Progenitor cell of endocrine pancreas (in vitro differentiated cells): ENCODE measurements at places on chromosomes 11 and 22.

DNA sequence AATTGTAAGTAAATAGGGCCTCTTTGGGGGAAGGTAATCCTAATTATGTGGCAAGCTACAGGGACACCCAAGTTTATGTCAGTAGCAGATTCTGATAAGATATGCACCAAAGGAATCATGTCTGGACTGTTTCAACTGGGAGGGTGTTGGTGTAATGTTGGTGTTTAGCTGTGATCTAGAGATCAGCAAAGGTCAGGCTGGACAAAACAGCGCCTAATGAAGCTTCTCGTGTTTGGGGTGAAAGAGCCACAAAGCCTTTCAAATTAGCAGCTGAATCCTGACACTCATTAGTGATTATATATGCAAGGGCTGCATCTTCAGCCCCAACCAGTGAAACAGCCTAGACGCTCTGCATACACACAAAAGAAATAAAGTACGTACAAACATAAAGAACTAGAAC lies 106.3 kb downstream of the MPPED2 start:
- DNase-seq = no peak

DNA sequence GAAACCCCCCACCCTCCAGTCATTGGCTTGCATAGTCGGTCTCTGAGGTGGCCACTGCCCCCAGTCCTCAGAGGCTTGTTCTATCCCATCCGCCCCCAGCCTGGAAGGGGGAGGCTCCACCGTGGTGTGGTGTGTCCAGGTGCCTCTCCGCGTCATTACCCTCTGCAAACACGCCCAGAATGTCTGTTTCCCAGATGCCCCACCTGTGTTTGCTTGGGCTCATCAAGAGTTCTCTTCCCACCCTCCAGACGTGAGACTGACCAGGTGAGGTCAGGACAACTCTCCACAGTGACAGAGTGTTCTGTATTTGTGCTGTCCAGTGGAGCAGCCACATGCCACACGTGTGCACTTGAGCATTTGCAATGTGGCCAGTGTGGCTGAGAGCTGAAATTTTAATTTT lies 24.9 kb downstream of the LRRC10B start:
- DNase-seq = no peak

DNA sequence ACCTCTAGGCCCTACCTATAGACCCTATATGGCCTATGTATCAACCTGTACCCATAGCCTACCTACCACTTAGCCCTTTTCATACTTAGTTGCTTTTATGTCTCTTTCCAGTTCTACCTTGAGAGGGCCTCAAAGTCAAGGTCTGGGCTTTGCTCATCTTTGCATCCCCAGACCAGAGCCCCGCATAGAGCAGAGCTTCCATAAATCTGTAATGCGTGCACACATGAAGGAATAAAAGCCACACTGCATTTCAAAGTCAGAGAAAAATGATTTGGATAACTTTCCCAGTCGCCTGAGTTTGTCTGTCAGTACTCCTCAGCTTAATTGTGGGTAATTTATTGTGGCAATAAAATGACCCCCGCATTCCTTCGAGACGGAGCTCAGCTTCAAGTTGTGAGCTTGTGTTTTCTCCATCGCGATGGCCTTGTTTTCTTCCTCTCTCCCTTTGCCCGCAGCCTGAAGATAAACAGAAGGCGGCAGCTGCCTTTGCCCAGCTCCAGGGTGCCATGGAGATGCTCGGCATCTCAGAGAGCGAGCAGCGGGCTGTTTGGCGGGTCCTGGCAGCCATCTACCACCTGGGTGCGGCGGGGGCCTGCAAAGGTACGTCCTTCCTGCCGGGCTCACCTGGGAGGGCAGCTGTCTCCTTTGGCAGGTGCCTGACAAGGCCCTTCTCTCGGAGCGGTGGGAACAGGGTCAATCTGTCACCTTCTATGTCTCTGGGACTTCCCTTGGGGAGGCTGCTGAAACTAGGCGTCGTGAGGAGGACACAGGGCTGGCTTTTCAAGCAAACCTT lies 55.7 kb downstream of the MYO18B start:
- no peak for DNase-seq

DNA sequence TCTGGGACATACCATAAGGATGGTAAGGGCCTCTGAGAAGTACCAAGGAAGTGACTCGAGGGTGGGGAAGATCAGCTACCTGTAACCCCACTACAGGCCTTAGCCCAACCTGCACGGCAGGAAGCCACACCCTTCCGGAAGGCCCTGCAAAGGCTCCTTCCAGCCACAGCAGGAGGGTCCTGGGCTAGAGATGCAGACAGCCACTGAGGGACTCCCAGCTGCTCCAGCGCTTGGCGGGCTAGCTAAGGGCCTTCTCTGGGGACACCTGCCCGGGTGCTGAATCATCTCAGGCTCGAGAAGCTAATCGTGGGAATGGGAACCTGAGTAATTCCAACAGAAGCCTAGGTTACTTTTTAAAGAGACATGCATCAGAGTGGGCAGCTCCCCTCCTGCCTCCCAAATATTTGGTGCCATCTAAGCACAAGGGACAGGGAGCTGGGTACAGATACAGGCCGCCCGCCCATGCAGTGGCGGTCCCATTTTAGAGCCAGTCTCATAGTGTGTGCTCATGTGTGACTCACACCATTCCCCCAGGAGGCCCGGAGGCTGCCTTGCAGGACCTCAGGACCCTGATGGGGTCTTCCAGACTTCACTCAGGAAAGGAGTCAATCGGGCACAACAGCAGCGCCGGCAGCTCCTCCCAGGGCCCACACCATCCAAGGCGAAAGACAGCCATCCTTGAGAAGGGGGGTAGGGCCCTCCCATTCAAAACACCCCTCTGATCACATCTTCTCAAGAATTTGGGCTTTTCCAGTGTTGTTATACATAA lies 8.0 kb downstream of the MYH9 start:
- DNase-seq = no peak

- DNase-seq = no peak
Measured at GRCh38 chr11:94604482-94604881, 37.3 kb downstream of the PIWIL4 start.

DNA sequence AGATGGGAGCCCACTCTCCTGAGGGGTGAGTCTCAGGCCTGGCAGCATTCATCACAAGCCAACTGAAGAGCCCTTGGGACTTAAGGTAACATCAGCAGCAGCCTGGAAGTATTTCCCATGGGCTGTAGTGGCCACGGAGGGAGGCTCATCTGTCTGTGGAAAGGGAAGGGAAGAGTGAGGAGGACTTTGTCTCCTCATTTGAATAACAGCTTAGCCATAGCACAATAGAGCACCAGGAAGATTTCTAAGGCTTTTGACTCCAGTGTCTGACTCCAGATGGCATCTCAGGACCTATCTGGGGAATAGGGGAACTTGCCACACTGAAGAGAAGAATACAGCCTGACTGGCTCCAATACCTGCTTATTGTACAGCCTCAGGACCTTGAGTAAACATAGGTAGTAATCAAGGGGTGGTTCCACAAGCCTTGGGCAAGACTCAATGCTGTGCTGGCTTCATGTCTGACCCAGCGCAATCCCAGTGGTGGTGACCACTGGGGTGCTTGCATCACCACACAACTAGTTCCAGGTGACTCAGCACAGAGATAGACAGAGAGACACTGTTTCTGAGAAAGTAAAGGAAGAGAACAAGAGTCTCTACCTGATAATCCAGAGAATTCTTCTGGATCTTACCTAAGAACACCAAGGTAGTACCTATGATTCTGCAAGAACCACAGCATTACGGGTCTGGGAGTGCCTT lies 510.5 kb upstream of the CCDC179 start:
- no peak for DNase-seq

DNA sequence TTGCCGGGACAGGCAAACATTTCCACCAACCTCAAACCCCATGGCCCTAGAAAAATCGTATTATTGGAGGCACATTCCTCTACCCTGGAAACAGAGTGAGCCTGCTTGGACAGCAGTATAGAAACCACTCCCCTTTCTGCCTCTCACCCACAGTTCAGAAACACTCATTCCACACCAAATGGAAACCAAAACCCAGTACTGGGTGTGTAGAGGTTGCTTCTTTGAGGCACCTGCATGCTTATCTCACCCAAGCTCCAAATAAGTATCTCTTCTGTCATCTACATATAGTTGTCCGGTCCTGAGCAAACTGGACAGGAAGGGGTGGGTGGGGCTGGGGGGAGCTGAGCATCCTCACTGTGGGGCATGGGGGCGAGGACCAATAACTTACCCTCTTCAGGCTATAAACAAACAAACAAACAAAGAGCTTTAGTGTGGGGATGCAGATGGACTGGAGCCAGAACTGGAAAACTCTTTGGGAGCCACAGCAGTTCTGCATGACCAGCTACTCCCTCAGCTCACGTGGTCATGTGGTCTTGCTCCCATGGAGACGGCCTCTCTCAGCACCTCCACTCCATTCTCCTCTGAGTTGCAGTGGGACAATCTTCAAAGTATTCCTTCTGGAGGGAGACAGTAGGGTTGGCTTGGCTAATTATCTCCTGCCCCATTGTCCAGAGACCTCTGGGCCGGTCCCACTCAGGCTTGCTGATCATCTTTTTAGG lies 1.0 kb upstream of the PLAAT2 start:
- DNase-seq = no peak

DNA sequence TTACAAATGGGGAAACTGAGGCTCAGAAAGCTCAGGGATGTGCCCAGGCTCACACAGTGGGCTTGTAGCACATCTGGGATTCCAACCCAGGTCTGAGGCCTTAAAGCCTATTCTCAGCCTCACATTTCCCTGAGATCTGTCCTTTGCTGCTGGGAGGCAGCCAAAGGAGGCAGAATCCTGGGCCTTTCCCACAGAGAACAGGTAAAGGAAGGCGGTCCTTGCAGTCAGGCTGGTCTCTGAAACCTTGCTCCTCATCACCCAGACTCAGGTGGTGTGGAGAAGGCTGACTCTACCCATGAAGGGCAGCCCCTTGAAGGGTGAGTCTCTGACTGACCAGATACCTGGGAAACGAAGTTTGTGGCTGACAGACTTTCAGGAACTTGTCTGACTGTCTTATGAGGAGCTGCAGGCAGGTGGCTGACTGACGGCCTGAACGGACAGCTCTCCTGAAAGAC lies 7.8 kb downstream of the SLCO2B1 start:
- no peak for DNase-seq

DNA sequence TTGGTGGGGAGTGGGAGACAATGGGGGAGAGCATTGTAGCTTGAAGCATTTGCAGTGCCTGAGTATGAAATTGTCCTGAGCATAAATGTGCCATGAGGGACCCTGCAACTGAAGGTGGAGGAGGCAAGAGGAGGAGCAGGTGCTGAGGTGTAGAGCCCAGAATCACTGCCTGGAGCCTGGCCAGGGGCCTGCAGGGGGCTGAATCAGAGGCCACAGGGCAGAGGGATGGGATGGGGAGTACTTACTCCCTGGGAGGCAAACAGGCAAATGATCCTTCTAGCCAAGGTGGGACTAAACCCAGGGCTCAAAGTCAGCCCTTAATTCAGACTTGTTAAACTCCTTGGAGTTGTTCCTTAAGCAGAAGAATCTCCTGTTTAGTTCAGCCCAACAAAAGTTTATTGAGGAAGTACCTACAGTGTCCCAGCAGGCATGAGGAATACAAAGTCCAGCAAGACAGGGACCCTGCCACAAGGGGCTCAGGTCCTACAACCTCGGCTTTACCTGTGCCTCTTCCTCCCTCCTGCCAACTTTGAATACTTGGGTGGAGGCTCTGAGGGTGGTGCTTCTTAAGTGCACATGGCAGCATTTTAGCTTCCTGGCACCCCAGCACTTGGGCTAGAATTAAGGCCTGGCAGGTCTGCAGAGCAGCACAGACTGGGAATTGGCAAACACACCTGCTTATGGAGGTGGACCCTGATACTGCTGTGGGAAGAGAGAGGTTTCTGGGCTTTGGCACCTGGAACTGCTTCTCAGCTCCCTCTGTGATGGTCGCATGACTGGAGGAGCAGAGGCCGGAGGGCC lies 20.0 kb downstream of the MICAL2 start:
- DNase-seq = no peak

DNA sequence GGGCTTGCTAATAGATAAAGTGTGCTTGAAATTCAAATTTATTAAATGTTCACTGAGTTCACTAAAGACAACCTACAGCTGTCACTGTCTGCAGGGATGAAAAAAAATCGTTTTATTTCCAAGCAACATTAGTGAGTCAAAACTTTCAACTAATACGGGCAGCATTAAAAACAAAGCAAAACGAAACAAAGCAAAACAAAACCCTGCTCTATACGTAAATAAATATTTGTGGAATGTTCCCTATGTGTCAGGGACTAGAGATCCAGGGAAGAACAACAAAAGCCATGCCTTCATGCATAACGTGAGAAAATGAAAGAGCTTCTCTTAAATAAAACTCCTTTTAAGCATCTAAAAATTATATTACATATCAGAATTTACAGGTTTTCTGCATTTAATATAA lies 553 bp downstream of the NAALAD2 start:
- DNase-seq = no peak
